Endothelial cell (in vitro differentiated cells): ENCODE measurements at places on chromosomes 5 and 9. TPM values are rescaled to one million over a fixed set of nuclear protein-coding genes. Genes with fewer than 3 reads are reported as not detected.

- H3K4me1 ChIP-seq: no peaks in the 10 kb centered on the region
- peaks cover 2% of the 10 kb centered on the region for H3K27me3 ChIP-seq
- no peak for DNase-seq
- no peak overlapping the region for H3K4me3 ChIP-seq
- no peak overlapping the region for H3K27ac ChIP-seq
These were observed 22.9 kb upstream of the AOPEP start for GRCh38 chr9:94703488-94704140.

- peaks cover 18% of the 10 kb centered on the region for H3K27me3 ChIP-seq
- peaks cover 12% of the 10 kb centered on the region for H3K36me3 ChIP-seq
- peaks cover 2% of the 10 kb centered on the region for H3K4me1 ChIP-seq
- DNase-seq: no peak
- H3K4me3 ChIP-seq: no peak overlapping the region
These were observed 626 bp downstream of the PSD2 start for GRCh38 chr5:139796061-139796806.

DNA sequence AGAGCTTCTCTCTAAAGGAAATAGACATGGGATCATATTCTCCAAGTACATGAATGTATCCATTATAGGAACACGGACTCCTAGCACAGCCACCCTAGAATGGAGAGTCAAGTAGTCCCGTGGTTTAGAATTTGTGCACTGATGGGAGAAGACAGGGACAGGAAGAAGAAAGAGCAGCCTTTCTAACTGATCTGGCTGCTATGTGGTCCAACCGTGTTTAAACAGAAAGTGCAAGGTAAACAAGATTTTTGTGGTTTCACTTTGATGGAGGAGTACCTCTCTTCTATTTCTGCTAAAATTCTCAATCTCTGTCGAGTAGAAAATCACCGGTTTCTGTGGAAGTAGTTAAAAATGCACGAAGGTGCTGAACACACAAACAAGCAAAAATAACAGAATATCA, 171.3 kb downstream of the ST8SIA4 start:
- no peaks in the 10 kb centered on the region for H3K27me3 ChIP-seq
- no peak for DNase-seq
- no peak overlapping the region for H3K27ac ChIP-seq
- no peaks in the 10 kb centered on the region for H3K4me1 ChIP-seq
- H3K4me3 ChIP-seq: no peak overlapping the region
- H3K36me3 ChIP-seq: no peaks in the 10 kb centered on the region

- peaks cover 23% of the 10 kb centered on the region for H3K4me1 ChIP-seq
- H3K36me3 ChIP-seq: no peaks in the 10 kb centered on the region
- no peak for DNase-seq
- H3K27me3 ChIP-seq: no peaks in the 10 kb centered on the region
These were observed 68.8 kb downstream of the ANKRD55 start for GRCh38 chr5:56164376-56164775.

DNA sequence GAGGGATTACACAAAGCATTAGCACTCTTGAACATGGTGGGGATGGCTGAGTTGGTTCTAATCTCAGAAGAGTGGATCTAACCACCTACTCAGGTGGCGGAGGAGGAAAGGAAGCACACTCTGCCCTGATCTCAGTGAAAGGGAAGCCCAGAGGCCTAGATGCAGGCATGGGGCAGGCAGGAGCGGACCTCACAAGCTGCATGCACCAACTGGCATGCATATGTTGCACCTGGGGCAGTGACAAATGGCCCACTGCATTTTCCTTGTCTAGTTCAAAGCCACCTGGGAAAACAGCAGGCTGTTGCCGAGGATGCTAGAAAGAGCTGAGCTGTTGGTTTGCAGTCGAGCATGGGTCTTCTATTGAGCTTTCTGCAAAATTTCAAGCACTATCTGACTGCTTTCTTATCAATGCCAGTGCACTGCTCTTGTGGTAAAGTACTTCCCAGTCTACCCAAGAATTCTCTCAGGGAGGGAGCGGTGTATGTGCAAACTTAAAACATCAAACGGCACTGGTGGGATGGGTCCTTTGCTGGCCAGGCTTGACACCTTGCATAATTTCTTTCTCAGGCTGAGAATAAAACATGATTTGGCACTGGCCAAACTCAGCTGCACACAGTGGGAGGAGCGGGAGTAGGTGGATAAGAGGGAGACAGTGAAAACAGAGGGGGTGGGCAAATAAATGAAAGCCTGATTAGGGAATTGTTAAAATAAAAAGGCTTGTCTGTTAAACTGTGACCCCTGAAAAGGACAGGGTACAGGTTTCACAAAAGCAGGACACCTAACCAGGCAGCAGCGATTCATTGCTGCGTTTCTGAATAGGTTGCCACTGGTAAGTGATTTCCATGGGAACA, 108.9 kb downstream of the MARCHF3 start:
- peak overlapping the region; percentile 57 for H3K4me3 ChIP-seq
- no peak for DNase-seq
- H3K27me3 ChIP-seq: no peaks in the 10 kb centered on the region
- peak overlapping the region; percentile 64 for H3K27ac ChIP-seq
- H3K36me3 ChIP-seq: peaks cover 5% of the 10 kb centered on the region

The PCAT7 gene
- total RNA-seq: 1.3 TPM

DNA sequence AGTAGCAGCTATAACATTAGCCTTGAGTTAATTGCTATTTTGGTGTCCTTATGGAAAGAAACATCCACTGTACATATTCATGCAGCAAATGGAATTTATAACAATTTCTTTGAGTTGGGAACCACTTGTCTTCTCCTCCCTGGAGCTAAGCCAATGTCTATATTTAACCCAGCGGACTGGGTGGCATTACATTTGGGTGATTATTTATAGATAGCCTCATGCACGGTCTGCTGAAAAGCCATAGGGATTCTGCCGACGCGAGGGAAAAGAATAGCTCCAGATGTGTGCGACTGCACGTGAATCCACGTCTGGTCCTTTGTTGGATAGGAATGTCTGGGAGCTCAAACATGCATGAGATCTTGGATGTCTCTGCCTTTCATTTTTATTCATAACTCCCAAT, 157.5 kb upstream of the BRINP1 start:
- no peaks in the 10 kb centered on the region for H3K36me3 ChIP-seq
- H3K4me3 ChIP-seq: no peak overlapping the region
- no peak overlapping the region for H3K27ac ChIP-seq

- H3K4me3 ChIP-seq: peak overlapping the region; percentile 68
- DNase-seq: peak; percentile 30
- H3K27me3 ChIP-seq: peaks cover 12% of the 10 kb centered on the region
- H3K27ac ChIP-seq: peak overlapping the region; percentile 94
These were observed 1.4 kb upstream of the GLRX start for GRCh38 chr5:95823738-95824609.

The FOXD4L3 gene
- total RNA-seq: not detected

DNA sequence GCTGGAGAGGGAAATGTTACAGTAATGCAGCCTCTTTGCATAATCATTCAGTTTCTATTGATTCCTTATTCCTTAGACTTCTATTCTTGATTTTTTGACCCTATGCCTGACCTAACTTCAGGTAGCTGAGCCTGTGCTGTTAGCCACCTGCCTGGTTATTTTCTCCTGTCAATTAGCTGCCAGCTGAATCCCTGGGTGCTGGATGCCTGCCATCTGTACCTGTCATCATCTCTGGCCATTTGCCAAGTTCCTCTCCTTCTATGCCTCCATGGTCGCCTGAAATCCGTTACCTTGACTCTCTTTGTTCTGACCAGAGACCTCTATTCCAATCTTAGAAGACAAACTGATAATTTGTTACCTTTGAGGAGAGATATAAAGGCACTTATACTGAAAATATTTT, 178.3 kb downstream of the CAVIN4 start:
- no peak overlapping the region for H3K4me3 ChIP-seq
- no peaks in the 10 kb centered on the region for H3K27me3 ChIP-seq
- no peaks in the 10 kb centered on the region for H3K36me3 ChIP-seq
- H3K27ac ChIP-seq: no peak overlapping the region

The TMC1 gene
- not detected for total RNA-seq

The FBXO4 gene
- total RNA-seq: 4.4 TPM

GRCh38 chr5:81547001-81547400, 153.1 kb upstream of the ACOT12 start:
- no peak overlapping the region for H3K4me3 ChIP-seq
- peaks cover 13% of the 10 kb centered on the region for H3K4me1 ChIP-seq
- H3K27me3 ChIP-seq: no peaks in the 10 kb centered on the region
- H3K27ac ChIP-seq: no peak overlapping the region
- peaks cover 32% of the 10 kb centered on the region for H3K36me3 ChIP-seq

DNA sequence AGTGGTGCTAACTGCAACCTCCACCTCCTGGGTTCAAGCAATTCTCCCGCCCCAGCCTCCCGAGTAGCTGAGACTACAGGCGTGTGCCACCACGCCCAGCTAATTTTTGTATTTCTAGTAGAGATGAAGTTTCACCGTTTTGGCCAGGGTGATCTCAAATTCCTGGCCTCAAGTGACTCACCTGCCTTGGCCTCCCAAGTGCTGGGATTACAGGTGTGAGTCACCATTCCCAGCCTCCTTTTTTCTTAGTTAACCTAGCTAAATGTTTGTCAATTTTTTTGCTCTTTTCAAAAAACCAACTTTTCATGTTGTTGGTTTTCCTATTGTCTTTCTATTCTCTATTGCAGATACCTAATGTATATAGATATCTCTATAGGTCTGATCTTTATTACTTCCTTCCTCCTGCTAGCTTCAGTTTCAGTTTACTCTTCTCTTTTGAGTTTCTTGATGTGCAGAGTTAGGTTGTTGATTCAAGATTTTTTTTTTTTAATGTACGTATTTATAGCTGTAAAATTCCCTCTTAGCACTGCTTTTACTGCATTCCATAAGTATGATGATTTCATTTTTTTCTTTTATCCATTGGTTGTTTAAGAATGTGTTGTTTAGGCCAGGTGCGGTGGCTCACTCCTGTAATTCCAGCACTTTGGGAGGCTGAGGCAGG, 32.9 kb downstream of the FGD3 start:
- no peak overlapping the region for H3K4me3 ChIP-seq
- no peaks in the 10 kb centered on the region for H3K4me1 ChIP-seq
- no peaks in the 10 kb centered on the region for H3K27me3 ChIP-seq
- no peaks in the 10 kb centered on the region for H3K36me3 ChIP-seq
- no peak overlapping the region for H3K27ac ChIP-seq
- DNase-seq: no peak

DNA sequence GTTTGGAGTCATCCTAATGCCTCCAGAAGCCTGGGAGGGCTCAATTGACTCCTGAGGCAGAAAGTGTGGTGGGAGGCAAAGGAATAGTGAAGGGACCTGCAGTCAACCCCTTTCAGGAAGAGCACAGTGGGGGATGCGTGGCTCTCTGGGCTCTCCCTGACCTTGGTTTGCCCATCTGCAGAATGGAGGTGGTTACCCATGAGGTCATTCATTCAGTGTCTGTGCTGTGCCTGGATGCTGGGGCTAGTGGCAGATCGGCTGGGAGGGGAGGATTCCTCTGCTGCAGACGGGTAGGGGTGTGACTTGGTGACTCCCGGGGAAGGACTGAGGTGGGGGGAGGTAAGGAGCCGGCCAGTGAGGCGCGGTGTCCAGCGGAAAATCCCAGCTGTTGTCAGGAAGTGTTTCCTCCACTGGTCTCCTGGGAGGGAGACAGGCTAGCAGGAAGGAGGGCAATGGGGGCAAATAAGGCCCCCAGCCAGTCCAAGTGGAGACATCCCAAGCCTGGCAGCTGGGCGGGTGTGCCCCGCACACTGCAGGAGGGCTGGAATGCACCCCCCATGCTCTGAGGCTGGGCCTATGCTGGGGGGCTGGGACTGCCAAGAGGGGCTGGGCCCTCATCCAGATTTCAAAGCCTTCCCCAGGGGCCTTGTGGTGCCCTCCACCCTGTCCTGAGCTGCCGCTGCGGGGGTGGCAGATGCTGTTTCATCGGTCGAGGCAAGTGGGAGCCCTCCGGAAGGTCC, 10.9 kb downstream of the CXXC5 start:
- H3K4me3 ChIP-seq: peak overlapping the region; percentile 77
- H3K27ac ChIP-seq: peak overlapping the region; percentile 84
- H3K36me3 ChIP-seq: no peaks in the 10 kb centered on the region

DNA sequence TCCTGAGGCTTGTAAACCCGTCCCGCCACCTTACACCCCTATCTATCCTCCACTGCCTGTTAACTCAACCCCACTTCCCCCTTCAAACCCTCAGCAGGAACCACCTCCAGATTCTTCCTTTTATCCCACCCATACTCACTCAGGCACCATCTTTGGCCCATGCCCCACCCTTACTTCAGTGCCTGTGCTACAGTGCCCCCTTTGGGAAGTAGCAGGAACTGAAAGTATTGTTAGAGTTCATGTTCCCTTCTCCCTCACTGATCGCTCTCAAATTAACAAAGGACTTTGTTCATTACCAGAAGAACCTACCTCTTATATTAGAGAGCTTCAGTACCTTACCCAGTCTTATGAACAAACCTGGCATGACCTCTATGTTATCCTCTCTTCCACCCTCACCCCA, 92.2 kb upstream of the MOCS2 start:
- no peak for DNase-seq
- no peaks in the 10 kb centered on the region for H3K36me3 ChIP-seq
- peaks cover 7% of the 10 kb centered on the region for H3K4me1 ChIP-seq
- no peak overlapping the region for H3K27ac ChIP-seq
- no peak overlapping the region for H3K4me3 ChIP-seq

DNA sequence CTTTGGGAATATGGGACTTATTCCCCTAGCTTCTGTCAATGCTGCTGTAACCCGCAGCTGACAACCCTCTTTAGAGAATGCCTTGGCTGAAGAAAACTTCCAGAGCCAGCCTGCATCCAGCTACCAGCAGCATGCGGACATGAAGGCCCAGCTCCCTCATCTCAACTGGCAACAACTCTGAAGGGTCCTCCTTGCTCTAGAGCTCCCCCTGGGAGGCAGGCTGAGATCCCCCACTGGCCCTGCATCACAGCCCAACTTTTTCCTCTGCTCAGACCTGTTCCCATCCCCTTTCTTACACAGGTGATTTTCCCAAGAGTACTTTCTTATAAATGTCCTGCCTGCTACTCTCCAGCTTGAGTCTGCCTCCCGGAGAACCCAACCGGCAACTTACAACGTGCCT, 18.7 kb upstream of the WNT8A start:
- H3K36me3 ChIP-seq: no peaks in the 10 kb centered on the region
- peaks cover 2% of the 10 kb centered on the region for H3K27me3 ChIP-seq
- no peaks in the 10 kb centered on the region for H3K4me1 ChIP-seq
- H3K27ac ChIP-seq: no peak overlapping the region

- H3K36me3 ChIP-seq: no peaks in the 10 kb centered on the region
- DNase-seq: no peak
- no peak overlapping the region for H3K4me3 ChIP-seq
- peaks cover 4% of the 10 kb centered on the region for H3K4me1 ChIP-seq
- no peak overlapping the region for H3K27ac ChIP-seq
These were observed 28.5 kb downstream of the NFIL3 start for GRCh38 chr9:91395106-91395552.
